ENCODE measurements at places on chromosomes 16 and 17. TPM values are rescaled to one million over a fixed set of nuclear protein-coding genes. Genes with fewer than 3 reads are reported as not detected.

Gene SLC12A3
- total RNA-seq: not detected

Gene SDR42E2
- not detected for total RNA-seq

Gene KRTAP2-2
- total RNA-seq: not detected

Gene MAPT
- 14.1 TPM for total RNA-seq

Gene PPP1R9B
- total RNA-seq: 30.1 TPM

Gene DNASE1L2
- 1.3 TPM for total RNA-seq

Gene FGF11
- 5.4 TPM for total RNA-seq

Gene TOX3
- total RNA-seq: 0.31 TPM

Gene ADGRG3
- total RNA-seq: 0.92 TPM

Gene CDR2L
- total RNA-seq: 11.4 TPM

Gene LITAFD
- not detected for total RNA-seq

Gene IRF8
- 12.2 TPM for total RNA-seq

Gene STH
- 1.7 TPM for total RNA-seq

Gene TBC1D3I
- total RNA-seq: 0.41 TPM

Gene PHF23
- total RNA-seq: 22.3 TPM

Gene IFI35
- 6.7 TPM for total RNA-seq

Gene MYLK3
- total RNA-seq: 80.8 TPM

Gene PRSS27
- total RNA-seq: 3.5 TPM

Gene CD19
- total RNA-seq: not detected

Gene TERB1
- 0.41 TPM for total RNA-seq

Gene KRT24
- 0.31 TPM for total RNA-seq

Gene NPIPA3
- total RNA-seq: not detected

Gene MYH13
- total RNA-seq: 1.4 TPM
